ENCODE measurements at places on chromosomes 3 and 15.
A peak's percentile ranks its signal among the peaks of the same experiment; 100 is the strongest.

- DNase-seq: no peak
These were observed 7.2 kb upstream of the RBP1 start for GRCh38 chr3:139546772-139547171.

DNA sequence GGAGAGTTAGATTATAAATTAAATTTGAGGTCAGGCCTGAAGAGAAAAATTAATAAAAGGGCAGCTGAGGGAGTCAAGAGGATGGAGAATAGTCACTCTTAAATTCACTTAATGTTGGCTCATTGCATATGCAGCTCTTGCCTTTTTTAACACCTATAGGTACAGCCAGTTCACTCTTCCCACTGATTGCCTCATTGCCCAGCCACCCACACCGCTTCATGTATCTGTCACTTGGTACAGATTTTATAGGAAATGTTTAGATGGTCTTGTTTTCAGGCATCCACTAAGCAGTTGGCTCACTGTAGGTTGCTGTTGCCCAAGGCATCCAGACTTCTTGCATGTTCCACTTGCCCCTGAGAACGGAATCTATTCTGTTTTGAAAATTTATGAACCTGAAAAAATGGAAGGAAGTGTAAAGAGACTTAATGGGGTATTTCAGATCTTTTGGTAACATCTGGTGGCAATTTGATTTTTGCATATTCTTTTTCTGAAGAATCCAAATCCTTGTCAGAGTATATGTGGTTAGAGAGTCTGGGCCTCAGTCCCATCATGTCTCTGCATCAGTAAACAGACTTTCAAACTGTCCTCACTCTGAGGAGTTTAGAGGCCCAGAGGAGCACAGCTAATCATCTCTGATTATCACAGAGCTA lies 151.9 kb downstream of the RBPMS2 start:
- DNase-seq: no peak

DNA sequence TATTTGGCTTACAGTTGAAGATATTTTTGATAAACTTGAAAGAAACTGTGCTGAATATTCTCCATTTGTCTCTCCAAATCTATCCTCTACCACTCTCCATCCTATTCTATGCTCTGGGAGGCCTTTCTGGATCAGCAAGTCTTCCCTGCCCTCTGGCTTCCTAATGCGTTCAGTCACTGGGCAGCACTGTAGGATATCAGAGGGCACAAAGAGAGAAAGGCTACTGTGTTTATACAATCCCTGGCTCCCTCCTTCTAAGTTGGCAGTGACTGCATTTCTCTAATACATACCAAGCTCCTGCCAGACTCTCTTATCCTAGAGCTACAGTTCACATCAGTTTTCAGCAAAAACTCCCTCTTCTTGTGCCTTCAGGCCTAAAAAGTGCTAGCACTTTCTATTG lies 102.1 kb upstream of the FHIT start:
- DNase-seq: peak; percentile 11

GRCh38 chr15:27694506-27695087 lies 404.5 kb downstream of the OCA2 start:
- DNase-seq: no peak

DNA sequence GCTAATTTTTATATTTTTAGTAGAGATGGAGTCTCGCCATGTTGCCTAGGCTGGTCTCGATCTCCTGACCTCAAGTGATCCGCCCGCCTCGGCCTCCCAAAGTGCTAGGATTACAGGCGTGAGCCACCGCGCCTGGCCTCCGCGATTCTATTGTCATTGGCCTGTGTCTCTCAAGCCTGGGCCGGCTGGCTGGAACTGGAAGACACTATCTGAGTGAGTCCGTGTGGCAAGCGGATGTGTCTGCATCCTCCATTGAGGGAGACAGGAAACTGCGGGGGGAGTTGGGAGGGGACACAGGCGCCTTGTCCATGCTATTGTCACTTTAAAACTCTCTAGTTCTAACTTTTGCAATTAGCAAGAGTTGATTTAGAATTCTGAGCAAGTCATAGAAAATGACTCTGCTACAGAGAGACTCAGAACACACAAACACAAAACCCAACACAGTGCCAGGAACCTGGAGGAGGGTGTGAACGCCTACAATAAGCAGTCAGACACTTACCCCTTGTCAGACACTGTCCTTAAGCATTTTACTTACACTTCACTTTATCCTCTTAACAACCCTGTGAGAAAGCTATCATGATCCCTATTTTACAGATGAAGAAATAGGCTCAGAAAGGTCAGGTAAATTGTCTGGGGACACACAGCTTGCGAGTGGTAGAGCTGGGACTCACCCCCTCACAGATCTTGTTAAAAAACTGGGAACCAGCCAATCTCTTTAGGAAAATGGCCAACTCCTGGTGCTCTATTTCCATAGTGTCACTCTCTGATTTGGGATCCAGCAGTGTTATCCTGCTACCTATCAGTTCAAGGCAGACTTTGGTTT lies 38.7 kb downstream of the ANP32A start:
- DNase-seq: no peak
